NCI-H187 treated with DMSO at 0.1 percent for 48 hours (cell line): ENCODE measurements at places on chromosomes 1 and 21.

DNA sequence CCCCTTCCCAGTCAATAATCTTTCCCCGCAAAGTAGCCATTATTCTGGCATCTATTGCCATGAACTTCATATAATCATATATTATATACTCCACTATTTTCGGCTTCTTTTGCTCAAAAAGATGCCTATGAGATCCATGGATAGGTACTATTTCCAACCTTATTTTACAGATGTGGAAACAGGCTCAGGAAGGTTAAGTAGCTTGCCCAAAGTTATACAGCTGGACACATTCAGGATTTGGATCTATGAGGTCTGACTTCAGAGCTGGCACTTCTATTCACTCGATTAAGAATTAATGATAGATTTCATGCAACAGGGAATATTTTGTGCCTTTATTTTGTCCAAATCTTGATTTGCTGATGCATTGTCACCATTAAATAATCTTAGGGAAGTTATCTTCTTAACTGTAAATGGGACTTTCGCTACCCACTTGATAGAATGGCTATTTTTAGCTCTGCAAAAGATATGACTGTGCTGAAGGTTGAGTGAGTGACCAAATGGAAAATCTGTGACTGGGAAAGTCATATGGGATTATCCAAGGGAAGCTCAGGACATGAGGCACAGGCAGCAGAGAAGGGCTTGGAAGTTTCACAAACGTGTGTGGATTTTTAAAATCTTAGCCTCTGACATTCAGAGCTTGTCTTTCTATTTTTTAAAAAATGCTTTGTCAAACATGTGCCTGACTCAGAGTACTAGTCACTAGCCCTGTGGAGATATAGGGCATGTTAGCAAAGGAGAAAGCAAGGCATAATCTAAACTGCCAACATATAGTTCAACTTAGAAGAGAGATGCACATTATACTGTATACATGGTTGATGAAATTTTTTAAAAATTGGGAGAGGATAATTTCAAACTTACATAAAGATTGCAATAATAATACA is 36.5 kb downstream of the GIPC2 start:
- no peak for DNase-seq

- no peak for DNase-seq
Observed at GRCh38 chr1:20279509-20279908, 11.2 kb upstream of the VWA5B1 start.

DNA sequence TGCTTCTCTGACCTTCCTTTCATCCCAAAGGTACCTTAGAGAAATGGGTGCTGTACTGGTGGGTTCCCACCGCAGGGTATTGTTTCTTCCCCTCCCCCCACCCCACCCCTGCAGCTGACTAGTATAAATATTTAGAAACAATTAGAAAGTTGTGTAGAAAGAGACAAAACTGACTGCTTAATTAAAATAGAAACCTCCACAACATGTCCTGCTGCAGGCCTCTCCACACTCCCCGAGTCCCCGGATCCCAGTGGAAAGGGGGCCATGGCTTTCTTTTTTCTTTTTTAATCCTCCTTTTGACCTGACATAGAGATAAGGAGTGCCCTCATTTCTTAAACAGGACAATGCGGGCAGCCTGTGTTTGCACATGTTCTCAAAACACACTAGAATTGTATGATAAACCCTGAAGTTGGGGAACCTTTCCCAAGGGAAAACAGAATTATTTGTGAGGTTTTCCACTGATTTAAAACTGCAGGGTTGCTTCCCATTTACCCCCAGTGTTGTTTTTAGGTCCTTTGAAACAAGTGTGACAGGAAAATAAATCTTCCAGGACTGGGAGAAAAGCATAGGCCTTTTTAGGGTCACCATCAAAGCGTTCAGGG is 1.7 kb downstream of the RHOU start:
- no peak for DNase-seq

- DNase-seq, result no peak
Observed at GRCh38 chr1:39936724-39937491, 18.0 kb upstream of the MFSD2A start.

DNA sequence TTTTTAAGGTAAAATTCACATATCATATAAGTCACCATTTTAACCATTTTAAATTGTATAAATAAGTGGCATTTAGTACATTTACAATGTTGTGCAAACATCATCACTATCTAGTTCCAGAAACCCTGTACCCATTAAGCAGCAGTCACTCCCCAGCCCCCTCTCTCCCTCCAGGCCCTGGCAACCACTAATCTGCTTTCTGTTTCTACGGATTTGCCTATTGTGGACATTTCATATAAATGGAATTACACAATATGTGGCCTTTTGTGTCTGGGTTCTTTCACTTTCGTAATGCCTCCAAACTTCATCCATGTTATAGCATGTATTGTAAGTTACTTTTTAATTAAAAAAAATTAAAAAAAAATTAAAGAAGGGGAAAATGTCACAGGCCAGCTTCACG is 58.0 kb upstream of the RAB3GAP2 start:
- no peak for DNase-seq

GRCh38 chr1:211829343-211830054 is 1.1 kb downstream of the LPGAT1 start:
- no peak for DNase-seq

- DNase-seq, result no peak
Observed at GRCh38 chr1:109767637-109768334, 4.1 kb upstream of the EPS8L3 start.

DNA sequence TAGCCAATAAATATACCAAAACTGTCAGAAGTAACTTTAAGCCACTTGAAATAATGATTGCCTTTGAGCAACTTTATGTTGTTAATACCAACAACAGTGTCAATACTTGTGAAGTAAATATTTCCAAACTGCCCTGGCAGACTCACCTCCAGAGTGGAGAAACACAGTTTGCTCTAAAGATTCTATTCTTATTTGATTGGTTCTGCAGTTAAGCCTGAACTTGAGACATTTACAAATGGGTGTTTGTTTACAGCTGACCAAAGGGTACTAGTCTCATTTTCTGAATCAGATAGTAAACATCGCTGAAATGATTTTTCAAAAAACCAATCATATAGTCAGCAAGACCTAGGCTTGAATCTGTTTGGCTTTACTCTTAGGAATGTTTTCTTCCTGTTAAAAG is 1.3 kb upstream of the MYOC start:
- DNase-seq, result no peak

- DNase-seq, result no peak
Observed at GRCh38 chr1:116834595-116834994, 75.1 kb upstream of the PTGFRN start.

DNA sequence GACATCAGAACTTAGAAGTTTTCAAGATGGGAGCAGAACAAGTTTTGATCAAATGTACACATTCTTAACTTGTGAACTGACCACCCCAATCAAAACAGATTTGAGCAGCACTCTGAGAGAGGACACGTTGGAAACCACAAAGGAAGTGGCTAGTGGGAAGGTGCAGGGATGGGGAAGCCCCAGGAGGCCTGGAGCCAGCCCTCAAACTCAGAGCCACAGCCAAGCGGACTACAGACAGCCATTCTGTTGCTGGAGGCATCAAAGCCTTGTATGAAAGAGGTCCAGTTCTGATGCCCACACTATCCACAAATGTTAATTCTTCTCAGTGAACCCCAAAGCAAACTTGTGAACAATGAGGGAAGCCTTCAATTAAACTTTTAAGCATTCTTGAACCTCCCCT is 143.6 kb upstream of the RAB4A start:
- no peak for DNase-seq

GRCh38 chr1:201375169-201375568 is 2.3 kb downstream of the TNNT2 start:
- no peak for DNase-seq

GRCh38 chr1:96002201-96002600 is 719.4 kb upstream of the PTBP2 start:
- DNase-seq, result no peak

DNA sequence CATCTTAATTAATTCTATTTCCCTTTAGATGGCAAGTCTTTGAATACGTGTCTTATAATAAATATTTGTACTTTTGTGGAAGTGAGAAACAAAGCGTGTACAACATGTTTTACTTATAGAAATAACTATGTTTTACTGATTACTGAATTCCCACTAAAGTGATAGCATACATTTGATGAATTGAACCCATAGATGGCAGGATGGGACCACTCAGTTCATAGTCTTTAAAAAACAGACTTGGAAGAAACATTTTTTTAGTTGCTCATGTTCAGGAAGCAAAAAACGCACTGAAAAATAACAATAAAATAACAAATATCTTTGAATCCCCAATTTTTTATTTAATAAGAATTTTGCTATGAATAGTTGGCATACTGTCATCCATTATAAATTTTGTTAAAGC is 507.1 kb upstream of the ZRANB2 start:
- no peak for DNase-seq

- no peak for DNase-seq
Observed at GRCh38 chr1:27489501-27489972, 430 bp downstream of the WASF2 start.

GRCh38 chr1:205324781-205325180 is 3.2 kb upstream of the NUAK2 start:
- no peak for DNase-seq

- DNase-seq, result no peak
Observed at GRCh38 chr1:34166625-34167361, 1.8 kb upstream of the CSMD2 start.
